IMR-90 (cell line): ENCODE measurements at places on chromosomes 11 and 22. TPM values are rescaled to one million over a fixed set of nuclear protein-coding genes. Genes with fewer than 3 reads are reported as not detected.

Gene ZNRF3
- 1.4 TPM in 2 replicates for total RNA-seq

Gene ZNF202
- 8.2 and 9.2 TPM in 2 replicates for total RNA-seq

Gene TST
- 26.9 and 31.7 TPM in 2 replicates for total RNA-seq

Gene SMIM35
- not detected in 2 replicates for total RNA-seq

Gene NFAM1
- not detected in 2 replicates for total RNA-seq

Gene RGL4
- not detected in 2 replicates for total RNA-seq

Gene GGTLC2
- total RNA-seq = not detected in 2 replicates

Gene ATXN10
- total RNA-seq = 116 and 119 TPM in 2 replicates

Gene ACRV1
- not detected in 2 replicates for total RNA-seq

Gene ZBTB3
- 7.8 and 8.1 TPM in 2 replicates for total RNA-seq

Gene PDGFB
- total RNA-seq = not detected in 2 replicates

Gene RFPL3
- not detected in 2 replicates for total RNA-seq
